ENCODE measurements at places on chromosomes 1 and 21.
A peak's percentile ranks its signal among the peaks of the same experiment; 100 is the strongest.

DNA sequence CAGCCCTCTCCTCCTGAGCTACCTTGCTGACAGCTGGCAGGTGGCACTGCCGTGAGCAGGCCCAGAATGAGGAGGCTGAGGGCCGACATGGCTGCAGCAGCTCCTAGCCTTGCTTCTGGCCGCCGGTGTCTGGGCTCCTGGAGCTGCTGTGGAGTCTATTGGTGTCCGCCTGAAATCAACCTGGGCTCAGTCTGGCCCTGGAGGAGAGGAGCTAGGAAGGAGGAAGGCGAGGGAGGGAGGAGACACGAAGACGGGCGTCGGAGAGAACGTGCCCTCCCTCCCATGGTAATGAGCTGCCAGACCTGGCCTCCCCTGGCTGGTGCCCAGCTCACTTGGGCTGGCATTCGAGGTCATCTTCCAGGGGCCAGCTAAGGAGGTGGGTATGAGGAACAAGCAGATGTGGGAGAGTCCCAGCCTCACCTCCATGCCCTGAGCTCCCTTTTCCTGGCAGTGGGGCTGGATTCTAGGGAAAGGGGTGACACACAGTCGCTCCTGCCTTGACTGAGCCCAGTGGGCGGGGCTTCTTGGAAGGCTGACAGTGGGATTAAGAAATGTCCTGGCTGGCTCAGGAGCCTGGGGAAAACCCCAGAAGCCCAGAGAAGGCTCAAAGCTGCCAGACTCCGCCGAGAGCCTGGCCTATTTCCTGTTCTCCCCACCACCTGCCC lies at the start of gene PDZK1IP1:
Gene PDZK1IP1 (minus strand): TSS at position 193 of the 665 bp plus-strand sequence. CDS start 104 bp downstream, at position 89.
- no peak for DNase-seq

DNA sequence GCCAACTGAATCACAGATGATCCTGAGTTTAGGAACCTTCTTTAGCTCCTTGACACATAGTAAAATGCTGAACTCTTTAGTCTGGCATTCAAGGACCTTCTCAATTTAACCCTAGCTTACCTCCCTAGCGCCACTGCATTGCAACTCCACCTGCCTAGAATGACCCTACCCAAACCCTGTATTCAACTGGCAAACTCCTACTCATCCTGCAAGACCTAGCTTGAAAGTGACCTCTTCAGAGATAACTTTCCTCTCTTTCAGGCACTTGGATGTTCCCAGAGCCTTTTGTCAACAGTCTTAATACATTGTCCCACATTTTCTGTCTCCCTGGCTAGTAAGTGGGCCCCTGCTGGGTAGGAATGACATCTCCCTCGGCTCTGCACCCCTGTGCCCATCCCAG lies 19.7 kb downstream of the TRIM62 start:
- no peak for DNase-seq

- no peak for DNase-seq
Measured at GRCh38 chr1:84582802-84583587, 8.8 kb upstream of the CTBS start.

DNA sequence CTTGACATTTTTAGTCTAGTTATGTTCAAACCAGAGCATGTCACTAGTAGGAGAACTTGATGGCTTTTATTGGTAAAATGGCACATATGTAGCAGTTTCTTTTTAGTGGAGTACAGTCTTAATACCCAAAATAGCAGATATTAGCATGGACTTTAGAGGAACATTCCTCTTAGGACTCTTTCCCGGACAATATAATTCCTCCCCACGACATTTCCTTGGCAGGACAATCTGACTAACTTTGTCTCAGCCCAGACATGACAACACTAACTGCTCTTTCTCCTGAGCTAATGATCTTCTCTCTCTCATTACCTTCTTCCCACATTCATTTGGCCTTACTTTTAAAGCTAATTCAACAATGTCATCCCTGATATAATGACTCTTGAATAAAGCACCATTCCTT lies 62.5 kb downstream of the ADAMTS1 start:
- no peak for DNase-seq

- DNase-seq, result no peak
Measured at GRCh38 chr1:204731985-204732575, 46.5 kb upstream of the LRRN2 start.

- no peak for DNase-seq
Measured at GRCh38 chr1:181312946-181313345, 170.4 kb upstream of the CACNA1E start.

DNA sequence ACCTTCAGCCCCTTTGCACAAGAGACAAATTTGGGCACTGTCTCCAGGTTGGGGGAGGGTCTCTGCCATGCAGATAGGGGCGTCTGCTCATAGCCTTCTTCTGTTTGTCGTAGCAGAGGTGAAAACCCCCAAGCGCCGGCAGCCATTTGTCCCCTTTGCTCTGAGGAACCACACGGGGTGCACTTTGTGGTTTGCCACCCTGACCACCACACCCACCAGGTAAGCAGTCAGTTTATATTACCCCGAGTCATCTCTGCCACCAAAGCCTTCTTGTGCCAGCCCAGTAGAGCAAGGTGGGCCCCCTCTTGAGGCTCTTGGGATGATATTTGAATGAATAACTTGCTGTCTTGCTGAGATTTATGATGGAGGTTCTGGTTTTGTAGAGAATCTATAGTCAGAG lies 111.8 kb downstream of the VPS13D start:
- DNase-seq, result no peak

- DNase-seq, result no peak
Measured at GRCh38 chr1:208821939-208822338, 577.8 kb upstream of the PLXNA2 start.

- peak; percentile 83 for DNase-seq
Measured at GRCh38 chr1:172154551-172154950, 265.9 kb upstream of the C1orf105 start.

GRCh38 chr1:153649137-153649862 lies 9.2 kb upstream of the SNAPIN start:
- no peak for DNase-seq

GRCh38 chr1:174266991-174267612 lies 107.8 kb downstream of the RABGAP1L start:
- DNase-seq, result peak; percentile 7

DNA sequence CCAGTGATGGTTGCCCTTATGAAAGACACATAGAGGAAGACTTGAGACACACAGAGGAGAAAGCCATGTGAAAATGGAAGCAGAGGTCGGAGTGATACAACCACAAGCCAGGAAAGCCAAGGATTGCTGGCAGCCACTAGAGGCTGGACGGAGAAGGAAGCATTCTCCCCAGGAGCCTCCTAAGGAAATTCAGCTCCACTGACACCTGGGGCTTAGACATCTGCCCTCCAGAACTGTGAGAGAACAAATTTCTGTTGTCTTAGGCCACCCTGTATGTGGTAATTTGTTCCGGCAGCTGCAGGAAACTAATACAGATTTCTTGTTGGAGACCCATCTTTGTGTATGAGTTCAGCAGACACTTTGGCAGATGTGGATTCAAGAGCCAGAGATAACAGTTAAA lies 126.9 kb upstream of the ATP1A1 start:
- DNase-seq, result no peak

DNA sequence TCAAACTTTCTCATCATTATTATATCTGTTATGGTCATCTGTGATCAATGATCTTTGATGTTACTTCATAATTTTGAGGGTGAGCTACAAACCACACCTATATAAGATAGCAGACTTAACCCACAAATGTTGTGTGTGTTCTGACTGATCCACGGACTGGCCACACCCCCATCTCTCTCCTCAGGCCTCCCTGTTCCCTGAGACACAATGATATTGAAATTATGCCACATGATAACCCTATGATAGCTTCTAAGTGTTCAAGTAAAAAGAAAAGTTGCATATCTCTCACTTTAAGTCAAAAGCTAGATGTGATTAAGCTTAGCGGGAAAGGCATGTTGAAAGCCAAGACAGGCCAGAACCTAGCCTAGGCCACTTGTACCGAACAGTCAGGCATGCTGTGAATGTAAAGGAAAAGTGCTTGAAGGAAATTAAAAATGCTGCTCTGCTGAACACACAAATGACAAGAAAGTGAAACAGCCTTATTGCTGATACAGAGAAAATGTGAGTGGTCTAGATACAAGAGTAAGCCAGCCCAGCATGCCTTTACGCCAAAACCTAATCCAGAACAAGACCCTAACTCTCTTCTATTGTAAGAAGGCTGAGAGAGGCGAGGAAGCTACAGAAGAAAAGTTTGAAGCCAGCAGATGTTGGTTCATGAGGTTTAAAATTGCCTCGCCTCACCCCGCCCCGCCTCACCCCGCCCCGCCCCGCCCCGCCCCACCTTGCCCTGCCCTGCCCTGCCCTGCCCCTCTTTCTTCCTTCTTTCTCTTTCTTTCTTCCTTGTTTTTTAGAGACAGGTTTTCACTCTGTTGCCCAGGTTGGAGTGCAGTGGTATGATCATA lies 16.5 kb downstream of the CTSS start:
- no peak for DNase-seq

- DNase-seq, result no peak
Measured at GRCh38 chr21:44790368-44790767, 11.3 kb downstream of the UBE2G2 start.
